Activated T-cell treated with anti-CD3 and anti-CD28 coated beads, Interleukin-2, amount 50 U/mL, for 24 hours (primary cell): ENCODE measurements at places on chromosomes 11 and 22.

DNA sequence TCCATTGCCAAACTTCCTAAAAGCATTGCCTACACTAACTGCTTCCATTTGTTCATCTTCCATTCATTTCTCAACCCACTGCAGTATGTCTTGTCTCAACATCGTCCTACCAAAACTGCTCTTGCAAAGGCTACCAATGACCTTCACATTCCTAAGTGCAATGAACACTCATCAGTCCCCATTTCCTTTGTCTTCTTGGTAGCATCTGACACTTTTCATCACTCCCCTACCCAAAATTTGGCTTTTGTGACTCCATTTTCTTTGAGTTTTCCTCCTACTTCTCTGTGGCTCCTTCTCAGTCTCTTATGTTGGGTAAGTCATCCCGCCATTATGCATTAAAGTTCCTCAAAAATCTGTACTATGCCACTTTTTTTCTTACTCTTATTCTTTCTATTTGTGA, 135.4 kb downstream of the CCDC81 start:
- no peak for DNase-seq

GRCh38 chr11:47177229-47177845, 658 bp upstream of the ARFGAP2 start:
- no peak for DNase-seq

GRCh38 chr22:26322179-26322905, 106.7 kb upstream of the ASPHD2 start:
- no peak for DNase-seq

DNA sequence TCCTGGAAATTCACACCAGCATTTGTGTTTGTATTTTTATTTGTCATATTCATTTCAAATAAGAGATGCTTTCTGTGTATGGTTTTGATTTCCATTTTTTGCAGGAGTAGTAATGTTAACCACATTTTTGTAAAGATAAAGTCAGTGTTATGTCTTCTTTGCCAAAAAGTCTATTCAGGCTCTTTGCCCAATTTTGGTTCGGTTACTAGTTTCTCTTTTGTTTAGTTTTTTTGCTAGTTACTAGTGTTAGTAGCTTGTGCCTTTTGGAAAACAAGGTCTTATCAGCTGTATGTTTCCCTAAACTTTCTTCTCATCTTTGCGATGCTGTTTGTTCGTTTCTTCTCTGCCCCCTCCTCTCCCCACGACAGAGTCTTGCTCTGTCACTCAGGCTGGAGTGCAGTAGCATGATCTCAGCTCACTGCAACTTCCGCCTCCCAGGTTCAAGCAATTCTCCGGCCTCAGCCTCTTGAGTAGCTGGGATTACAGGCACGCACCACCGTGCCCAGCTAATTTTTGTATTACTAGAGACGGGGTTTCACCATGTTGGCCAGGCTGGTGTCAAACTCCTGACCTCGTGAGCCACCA, 112.3 kb upstream of the GRK3 start:
- DNase-seq, result no peak

DNA sequence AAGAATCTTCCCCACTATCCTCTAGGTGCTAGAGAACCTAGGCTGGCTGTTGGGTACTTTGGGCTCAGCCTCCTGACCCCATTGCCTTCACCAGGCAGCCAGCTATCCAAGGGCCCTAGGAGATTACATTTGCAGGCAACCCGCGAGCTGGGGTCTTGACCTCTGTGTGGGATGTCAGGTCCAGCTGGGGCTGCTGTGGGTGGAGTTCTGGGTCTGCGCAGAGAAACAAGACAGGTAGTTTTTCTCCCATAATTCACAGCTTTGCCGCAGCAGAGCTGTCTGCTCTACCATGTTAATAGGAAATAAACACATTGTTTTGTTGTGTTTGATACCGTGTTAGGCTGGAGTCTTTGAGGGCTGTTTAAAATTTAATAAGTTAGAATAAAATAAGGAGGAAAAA, 142.8 kb upstream of the PLET1 start:
- DNase-seq, result no peak

- DNase-seq, result no peak
Observed at GRCh38 chr22:27075891-27076290, 418.5 kb downstream of the MIAT start.

DNA sequence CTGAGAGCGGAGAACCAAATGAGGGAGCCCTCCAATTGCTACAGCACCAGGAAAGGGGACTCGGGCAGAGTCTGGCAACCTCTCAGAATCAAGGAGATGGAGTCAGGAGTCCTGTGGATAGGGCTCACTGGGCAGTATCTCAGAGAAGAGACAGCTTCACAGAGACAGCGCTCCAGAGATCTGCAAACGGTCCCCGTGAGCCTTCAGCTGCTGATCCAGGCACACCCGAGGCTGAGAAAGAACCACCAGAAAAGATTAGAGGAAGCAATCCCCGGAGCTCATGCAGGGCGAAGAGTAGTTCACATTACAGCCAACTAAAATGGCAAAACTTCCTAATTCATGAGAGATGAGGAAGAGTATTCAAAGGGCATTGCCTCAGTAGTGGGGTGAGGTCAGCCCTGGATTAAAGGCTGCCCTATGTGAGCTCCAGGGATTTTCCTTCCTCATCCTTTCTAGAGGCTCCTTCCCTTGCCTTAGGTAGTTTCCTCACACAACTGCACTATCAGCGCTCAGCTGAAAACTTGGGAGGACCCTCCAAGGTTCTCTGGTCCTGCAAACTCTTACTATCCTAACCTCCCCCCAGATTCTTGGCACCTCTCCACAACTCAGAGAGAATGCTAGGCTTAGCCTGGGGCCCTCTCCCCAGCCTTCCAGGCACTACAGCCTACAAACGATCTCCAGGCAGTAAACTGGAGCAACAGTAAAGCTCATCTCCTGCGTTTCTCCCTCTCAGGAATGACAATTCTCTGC, 23.7 kb downstream of the SCN4B start:
- DNase-seq, result no peak

DNA sequence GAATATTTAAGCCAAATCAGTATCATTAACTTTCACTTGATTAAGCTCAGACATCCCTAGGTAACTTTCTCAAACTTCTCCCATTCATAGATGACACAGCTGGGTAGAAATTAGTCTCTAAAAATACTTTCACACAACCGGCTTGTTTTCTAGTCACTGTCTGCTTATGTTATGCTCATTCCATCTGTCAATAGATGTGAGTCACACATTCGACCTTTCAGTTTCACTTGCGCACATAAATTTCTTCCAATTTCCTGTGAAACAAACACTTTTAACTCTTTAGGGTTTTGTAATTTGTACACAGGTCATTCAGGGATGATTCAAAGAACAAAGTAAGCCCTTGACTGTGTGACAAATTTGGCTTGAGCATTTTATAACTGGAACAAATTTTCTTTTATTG, 723.0 kb downstream of the KCNA4 start:
- DNase-seq, result no peak

- no peak for DNase-seq
Observed at GRCh38 chr22:50573491-50574382, 4.5 kb downstream of the CPT1B start.

DNA sequence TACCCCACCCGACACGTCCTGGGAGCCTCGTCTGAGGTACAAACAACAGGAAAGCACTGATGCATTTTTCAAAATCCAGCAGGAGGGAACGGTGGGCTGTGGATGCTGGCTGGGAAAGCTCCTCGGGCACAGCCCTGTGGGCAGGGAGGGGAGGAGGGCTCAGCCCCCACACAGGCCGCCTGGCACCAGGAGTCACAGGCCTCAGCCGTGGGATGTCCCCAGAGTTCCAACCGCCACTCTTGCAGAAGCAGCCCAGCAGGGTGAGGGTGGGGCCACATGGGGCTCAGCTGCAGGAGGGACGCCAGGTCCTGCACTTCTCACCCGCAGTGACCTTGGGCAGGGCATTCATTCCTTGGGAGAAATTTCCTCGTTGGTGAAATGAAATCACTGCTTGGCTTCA, 274.6 kb downstream of the BRD1 start:
- no peak for DNase-seq

DNA sequence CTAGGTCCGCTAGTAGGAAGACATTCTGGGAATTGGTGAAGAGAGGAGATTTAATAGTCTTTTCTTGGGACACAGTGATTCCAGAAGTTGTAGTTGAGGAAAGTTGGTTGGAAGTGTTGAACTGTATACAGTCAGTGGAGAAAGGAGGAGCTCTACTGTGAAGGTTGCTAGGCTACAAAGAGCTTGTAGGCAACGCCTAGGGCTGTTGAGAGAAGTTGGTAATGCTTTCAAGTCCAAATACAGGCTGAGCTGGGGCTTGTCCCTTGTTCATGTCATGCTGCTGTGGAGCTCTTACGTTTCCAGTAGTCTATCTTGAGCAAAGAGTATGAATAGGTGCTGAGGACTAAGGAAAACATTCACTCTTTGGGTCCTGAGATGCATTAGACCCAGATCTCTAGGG, 1.1 kb downstream of the TBCEL start:
- DNase-seq, result no peak
